ENCODE measurements at places on chromosomes 3 and 15.

GRCh38 chr3:133944181-133944580 is 48.5 kb upstream of the RAB6B start:
- DNase-seq = peak; percentile 62

DNA sequence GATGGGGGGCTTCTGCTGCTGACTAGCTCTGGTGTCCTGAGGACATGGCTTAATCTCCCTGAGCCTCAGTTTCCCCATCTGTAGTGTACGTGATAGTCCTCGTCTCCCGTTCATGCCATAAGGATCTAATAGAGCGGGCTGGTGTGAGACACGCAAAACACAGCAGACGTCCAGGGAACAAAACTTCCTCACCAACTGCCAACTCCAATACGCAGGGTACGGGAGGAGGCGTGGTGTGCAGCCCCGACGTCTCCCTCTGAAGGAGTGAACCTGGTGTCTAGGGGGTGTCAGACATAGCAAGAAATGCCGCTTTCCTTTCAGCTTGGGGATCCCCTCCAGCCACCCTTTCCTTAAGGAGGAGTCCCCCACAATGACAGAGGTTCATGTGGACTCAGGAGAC is 55.0 kb downstream of the SMAD6 start:
- DNase-seq = no peak

GRCh38 chr3:149494022-149494758 is 19.7 kb downstream of the TM4SF4 start:
- peak; percentile 35 for DNase-seq

GRCh38 chr3:177468816-177469215 is 271.5 kb upstream of the TBL1XR1 start:
- peak; percentile 20 for DNase-seq

GRCh38 chr15:78072080-78072892 is 5.2 kb downstream of the TBC1D2B start:
- DNase-seq = no peak

DNA sequence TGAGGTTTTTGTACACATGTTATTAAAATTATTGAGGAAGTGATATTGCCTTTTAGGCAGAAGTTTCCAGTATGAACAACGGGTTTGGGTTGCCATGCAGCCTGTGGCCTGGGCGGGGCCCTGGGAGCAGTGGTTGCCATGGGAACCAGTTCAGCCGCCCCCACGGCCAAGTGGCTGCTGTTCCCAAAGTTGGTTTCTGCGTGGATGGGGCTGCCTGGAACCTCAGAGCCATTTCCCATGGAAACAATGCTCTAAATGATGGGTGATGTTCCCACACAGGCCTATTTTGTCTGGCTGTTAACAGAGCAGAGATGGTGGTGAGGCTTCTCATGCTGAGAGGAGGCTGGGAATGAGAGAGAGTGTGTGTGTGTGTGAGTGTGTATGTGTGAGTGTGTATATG is 19.5 kb downstream of the MRAS start:
- DNase-seq = no peak

DNA sequence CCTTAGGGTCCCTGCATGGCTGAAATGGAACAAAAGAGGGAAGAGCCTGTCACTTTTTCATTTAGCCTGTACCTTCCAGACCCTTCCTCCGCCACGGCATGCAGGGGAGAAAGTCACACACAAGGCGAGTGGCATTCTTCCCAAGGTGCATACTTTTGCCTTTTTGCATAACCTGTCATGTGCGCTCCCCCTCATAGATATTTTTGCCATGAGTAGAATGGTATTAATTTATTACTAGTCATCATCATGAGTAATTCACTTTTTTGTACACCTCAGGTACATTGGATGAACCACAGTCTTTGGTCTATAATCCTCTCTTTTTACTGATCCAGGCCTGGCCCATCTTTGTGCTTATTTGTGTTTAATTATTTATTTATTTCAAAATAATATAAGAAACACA is 8.9 kb upstream of the BUB1B start:
- no peak for DNase-seq

DNA sequence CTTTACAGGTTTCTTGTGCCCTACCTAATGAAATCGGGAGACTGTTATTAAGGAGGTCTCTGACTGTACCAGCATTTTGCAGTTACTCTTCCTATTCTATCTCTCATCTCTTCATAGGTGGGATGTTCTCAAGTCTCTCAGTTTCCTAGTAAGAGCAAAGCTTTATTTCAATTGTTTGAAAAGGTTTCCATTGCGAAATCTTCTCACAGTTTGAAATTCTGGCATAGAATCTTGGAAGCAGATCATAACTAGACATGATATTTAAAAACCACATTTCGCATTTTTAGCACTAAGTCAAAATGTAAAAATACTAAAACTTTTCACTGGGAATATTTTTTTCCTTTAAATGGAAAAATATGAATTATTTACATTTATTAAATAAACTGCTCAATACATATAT is 1311.4 kb downstream of the ROBO2 start:
- DNase-seq = no peak

DNA sequence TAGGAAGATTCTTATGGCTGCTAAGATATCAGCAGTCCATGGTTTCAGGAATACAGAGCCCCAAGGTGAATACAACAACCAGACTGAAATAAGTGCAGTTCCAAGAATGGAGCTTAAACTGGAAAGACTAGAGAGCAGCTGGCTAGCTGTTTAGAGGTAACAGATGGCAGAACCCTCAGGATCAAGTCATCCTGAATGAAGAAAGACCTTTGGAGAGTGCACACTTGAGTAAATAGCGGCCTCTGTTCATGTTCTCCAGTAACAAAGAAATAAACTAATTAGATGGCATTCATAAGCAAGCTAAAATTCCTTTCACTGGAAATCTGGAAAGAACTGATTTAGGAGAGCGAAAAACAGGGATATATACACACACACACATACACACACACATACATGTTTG is 968.4 kb downstream of the FHIT start:
- DNase-seq = no peak

GRCh38 chr3:50212502-50212901 is 7.4 kb downstream of the SLC38A3 start:
- no peak for DNase-seq

DNA sequence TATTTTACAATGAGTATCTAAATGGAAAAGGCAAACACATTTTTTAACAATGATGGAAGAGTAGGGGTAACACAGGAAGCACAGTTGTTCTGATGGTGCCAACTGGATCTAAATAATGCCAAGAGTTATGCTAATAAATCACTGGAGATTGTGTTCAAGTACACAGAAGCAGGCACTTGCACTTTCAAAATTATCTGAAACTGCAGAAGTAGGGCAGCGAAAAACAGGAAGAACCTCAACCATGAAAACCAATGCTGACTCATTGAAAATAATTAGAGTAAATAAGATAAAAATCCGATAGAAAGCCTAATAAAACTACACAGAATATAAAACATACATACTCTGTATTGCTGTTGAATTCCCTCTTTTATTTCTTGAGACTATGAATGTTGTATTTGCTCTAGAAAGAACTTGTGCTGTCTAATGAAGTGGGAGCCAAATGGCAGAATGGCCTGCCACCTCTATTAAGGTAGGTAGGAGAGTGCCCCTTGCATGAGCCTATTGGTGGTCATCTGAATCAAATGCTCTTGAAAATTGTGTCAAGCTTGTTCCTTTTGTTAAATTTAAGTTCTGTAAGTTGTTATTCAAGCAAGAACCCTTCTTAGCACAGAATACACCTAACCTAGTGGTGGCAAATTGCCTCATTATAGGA is 93.7 kb downstream of the ABI3BP start:
- DNase-seq = no peak
